ENCODE measurements at places on chromosomes 7 and 10.

GRCh38 chr10:76202777-76203176 is 771.4 kb downstream of the LRMDA start:
- no peak for DNase-seq

- DNase-seq: no peak
Measured at GRCh38 chr7:134908289-134908688, 78.0 kb upstream of the AGBL3 start.

DNA sequence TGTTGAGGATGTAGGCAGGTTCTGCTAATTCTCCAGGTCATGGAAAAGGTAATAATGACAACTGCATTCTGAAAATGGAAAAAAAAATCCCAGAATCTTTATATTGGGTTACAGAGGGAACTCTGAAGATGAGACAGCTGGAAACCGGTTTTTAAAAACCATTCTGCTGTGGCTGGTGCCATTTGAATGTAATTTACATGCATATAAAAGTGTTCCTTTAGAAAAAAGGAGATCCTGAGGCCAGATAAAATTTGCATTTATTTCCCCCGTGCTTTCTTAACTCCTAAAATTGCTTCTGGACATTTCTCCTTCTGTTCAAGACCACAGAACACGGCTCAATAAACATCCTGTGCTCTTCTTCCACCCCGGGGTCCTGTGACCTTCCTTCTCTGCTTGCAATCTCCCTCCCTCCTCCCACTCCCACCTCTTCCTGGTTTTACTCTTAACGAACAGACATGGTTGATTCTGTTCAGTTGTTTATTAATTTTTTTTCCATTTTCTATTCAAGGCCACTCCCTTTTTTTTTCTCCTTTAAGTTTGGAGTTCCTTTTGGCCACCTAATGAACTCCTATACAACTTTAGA is 41.6 kb downstream of the SH2D4B start:
- DNase-seq: no peak

GRCh38 chr10:6542999-6543430 is 37.1 kb downstream of the PRKCQ start:
- no peak for DNase-seq

DNA sequence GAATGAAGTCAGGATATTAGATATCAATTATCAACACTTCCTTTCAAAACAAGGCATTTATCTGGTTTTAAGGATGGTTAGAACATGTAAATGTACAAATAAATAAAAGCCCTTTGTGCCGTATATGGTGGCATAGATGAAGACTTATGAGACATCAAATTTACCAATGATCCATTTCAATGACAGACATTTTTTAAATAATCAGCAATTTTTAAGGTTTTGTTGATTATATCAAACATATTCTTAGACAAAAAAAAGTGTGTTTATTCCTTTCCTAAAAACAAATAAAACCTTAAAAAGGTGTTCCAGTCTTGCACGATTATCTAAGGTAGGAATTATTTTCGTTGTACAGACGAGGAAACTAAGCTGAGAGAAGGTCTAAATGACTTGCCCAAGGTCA is 13.8 kb downstream of the APBB1IP start:
- no peak for DNase-seq
